PC-3 (cell line): ENCODE measurements at places on chromosomes 5 and 9. TPM values are rescaled to one million over a fixed set of nuclear protein-coding genes. Genes with fewer than 3 reads are reported as not detected.

DNA sequence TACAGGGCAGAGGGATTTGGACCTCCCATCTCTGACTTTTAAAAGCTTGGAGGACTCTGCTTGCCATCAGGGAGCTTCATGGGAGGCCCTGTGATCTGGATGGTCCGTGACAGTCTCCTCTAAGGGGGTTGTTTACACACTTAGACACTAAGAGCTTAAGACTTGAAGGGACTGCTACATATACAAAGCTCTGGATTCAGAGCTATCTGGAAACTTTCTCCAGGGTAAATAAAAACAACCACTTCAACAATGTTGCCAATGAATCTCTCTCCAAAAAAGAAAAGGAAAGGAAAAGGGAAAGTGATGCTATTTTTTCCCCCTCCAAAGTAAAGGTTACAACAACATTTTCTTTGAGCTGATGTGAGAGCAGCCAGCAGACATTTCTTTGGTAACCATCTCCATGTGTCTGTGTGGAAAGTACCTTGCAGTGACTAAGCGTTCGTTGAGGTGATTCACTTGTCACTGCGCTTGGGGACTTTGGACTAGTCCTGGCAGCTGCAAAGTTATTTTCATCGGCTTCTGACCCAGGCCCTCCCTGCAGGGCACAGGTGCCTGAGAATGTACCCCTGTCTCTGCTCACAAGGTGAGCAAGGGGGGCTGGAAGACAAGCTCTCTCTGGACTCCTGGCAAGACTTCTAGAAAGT is 262.1 kb upstream of the KLF4 start:
- peak; percentile 65 for DNase-seq

- no peak for DNase-seq
These were observed 229.6 kb downstream of the GLIS3 start for GRCh38 chr9:4070266-4070665.

- DNase-seq: no peak
These were observed 53.9 kb downstream of the RFX3 start for GRCh38 chr9:3471883-3472282.

DNA sequence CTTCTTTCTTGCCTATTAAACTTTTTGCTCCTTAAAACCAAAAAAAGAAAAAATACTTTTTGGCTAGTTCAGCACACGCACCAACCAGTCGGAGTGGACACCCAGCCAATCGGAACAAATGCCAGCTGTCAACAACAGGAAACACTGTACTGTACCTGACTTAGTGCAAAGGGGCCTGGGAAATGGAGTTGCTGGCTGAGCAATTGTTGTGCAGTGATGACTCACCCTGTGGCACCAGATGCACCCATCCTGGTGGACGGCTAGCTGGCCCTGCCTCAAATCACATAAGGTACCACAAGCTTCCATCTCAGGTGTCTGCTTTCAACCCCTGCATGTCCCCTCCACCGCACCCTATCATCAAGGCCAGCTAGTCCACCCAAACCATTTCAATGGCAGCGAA is 20.9 kb downstream of the FOXE1 start:
- DNase-seq: peak; percentile 73

DNA sequence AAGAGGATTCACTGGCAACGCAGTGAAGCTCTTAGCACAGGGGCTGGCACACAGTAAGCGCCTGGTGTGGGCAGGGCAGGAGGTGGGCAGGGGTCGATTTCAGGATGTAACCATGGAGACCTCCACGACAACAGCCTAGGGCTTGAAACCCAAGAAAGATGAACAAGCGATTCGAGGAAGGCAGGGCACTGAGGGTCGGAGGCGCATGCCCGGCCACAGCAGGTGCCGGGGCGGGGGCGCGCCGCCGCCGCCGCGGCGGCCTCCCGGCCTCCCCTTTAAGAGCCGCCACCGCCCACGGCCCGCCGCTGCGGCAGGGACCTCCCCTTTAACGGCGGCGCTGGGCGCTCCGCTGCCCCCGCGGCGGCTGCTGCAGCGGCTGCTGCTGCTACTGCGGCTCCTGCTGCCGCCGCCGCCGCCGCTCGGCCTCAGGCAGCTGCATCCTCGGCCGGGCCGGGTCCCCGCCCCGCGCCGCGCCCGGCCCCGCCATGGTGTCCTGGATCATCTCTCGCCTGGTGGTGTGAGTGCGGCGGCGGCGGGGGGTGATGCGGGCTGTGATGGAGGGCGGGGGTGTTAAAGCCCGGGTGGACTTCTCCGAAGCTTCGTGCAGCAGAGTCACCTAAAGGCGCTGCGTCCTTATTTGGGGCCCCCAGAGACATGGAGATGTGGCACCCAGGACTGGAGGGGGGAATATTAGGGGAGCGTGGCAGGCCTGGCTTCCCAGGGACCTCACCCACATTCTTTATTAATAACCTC is at the start of gene REEP2:
Gene REEP2, plus strand, starts transcription at position 334 of the 753 bp plus-strand sequence. Its CDS starts 152 bp downstream, at position 486.
- peak; percentile 38 for DNase-seq

Gene FBP2
- not detected in 2 replicates for total RNA-seq

Gene C1QTNF2
- 0.04 and 0.17 TPM in 2 replicates for total RNA-seq

Gene GPRIN1
- total RNA-seq: 18.7 and 19.9 TPM in 2 replicates
